ENCODE measurements at places on chromosomes 6 and 20. TPM values are rescaled to one million over a fixed set of nuclear protein-coding genes. Genes with fewer than 3 reads are reported as not detected.

The SMOC2 gene
- total RNA-seq = not detected

The RSPH4A gene
- 1.0 TPM for total RNA-seq

The PPIL4 gene
- total RNA-seq = 32.2 TPM

The TMEM170B gene
- 0.54 TPM for total RNA-seq

The TSBP1 gene
- total RNA-seq = not detected

The GABRR1 gene
- not detected for total RNA-seq

The HCRTR2 gene
- total RNA-seq = not detected

The SIRPG gene
- not detected for total RNA-seq

The LY6G5B gene
- 2.7 TPM for total RNA-seq

The OR2J3 gene
- not detected for total RNA-seq

The SIM1 gene
- total RNA-seq = 1.6 TPM

DNA sequence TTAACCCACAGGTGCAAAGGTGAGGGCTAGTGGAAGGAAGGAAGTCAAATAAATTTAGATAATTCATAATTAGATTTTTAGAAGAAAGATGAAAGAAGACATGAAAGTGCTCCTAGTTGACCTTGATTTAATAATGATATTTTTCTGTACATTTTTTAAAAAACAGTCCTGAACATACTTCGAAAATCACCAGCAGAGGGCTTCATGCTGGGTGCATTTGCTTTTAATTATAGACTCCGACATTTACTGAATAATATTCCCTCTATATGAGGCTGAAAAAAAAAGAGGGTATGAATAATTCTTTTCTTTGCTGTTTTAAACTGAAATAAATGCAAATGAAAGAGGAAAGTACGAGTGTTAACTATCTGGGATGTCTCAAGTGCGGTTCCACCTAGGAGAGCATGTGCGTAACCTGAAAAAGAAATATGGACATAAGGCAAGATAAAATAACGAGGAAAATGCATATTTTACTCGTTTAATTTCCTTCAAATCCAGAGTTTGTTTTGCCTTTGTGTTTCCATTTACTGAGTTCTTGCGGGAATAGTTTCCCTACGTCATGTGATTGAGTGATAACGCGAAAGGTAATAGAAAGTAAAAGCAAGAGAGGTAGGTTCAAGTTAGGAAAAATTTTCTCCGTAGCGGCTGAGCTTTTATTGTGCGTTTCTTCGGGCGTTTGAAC is 3.1 kb upstream of the TFAP2B start:
- no peaks in the 10 kb centered on the region for H3K4me1 ChIP-seq
- H3K27ac ChIP-seq = no peak overlapping the region
- H3K36me3 ChIP-seq = no peaks in the 10 kb centered on the region

DNA sequence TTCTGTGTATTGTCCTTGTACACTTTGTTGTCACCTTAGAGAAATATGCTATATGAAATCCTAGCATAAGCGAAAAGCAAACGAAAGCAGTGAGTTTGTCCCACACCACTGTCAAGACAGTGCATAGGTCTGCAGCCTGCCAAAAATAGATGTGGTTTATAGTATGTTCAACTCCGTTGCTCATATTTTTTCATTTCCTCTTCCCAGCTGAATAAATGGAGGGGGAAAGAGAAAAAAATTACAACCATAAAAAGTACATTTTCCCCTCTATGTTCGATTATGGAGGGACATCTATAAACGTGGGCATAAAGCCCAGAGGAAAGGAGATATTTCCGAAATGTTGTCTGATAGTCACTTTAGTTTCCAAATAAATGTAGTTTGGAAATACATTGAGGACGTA is 25.8 kb downstream of the PRL start:
- H3K27ac ChIP-seq = no peak overlapping the region
- no peaks in the 10 kb centered on the region for H3K36me3 ChIP-seq
- no peaks in the 10 kb centered on the region for H3K27me3 ChIP-seq
- DNase-seq = no peak

DNA sequence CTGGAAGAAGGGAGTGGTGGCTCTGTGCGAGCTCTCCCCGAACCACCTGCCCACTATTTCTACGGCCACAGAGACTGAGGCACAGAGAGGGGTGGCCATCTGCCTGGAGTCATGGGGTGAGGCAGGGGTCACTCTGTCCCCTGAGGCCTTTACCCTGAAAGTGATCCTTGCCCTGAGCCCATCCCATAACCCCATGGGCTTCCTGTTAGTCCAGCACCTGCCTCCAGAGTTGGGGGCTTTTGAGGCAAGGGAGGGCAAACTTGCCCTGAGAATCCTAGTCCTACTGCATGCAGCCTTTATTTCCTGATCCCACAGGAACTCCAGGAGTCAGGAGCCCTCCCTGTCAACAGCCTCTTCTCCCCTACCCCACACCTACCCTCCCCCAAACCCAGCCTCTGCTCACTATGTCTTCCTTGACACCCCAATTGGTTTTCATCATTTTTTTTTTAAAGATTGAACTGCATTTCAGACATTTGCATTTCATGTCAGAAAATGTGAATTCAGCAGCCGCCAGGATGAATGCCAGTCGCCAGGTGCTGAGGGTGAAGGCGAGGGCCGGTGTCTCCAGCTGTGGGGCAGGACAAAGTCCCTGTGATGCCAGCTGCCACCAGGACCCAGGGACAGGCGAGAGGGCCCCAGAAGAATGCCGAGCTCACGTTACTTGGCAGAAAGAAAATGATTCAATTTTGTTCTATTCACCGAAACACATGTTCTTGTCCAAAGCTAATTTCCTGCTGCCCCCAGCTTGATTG is 47.6 kb upstream of the NNAT start:
- no peak overlapping the region for H3K27ac ChIP-seq
- H3K4me3 ChIP-seq = no peak overlapping the region
- DNase-seq = no peak
- H3K4me1 ChIP-seq = no peaks in the 10 kb centered on the region
- H3K36me3 ChIP-seq = no peaks in the 10 kb centered on the region

GRCh38 chr6:121142093-121142492 is 192.2 kb downstream of the TBC1D32 start:
- H3K4me3 ChIP-seq = no peak overlapping the region
- H3K36me3 ChIP-seq = no peaks in the 10 kb centered on the region
- H3K27me3 ChIP-seq = no peaks in the 10 kb centered on the region
- H3K27ac ChIP-seq = no peak overlapping the region
- DNase-seq = peak; percentile 9
- peaks cover 14% of the 10 kb centered on the region for H3K4me1 ChIP-seq

- peak; percentile 64 for DNase-seq
- H3K27me3 ChIP-seq = no peaks in the 10 kb centered on the region
- H3K4me1 ChIP-seq = no peaks in the 10 kb centered on the region
- no peaks in the 10 kb centered on the region for H3K36me3 ChIP-seq
These were observed 97.2 kb downstream of the SPTLC3 start for GRCh38 chr20:13105864-13106457.

GRCh38 chr6:104525677-104526322 is 333.9 kb downstream of the HACE1 start:
- H3K27me3 ChIP-seq = no peaks in the 10 kb centered on the region
- no peaks in the 10 kb centered on the region for H3K4me1 ChIP-seq
- H3K27ac ChIP-seq = no peak overlapping the region
- DNase-seq = peak; percentile 84
- H3K4me3 ChIP-seq = peak overlapping the region; percentile 60
- H3K36me3 ChIP-seq = no peaks in the 10 kb centered on the region

DNA sequence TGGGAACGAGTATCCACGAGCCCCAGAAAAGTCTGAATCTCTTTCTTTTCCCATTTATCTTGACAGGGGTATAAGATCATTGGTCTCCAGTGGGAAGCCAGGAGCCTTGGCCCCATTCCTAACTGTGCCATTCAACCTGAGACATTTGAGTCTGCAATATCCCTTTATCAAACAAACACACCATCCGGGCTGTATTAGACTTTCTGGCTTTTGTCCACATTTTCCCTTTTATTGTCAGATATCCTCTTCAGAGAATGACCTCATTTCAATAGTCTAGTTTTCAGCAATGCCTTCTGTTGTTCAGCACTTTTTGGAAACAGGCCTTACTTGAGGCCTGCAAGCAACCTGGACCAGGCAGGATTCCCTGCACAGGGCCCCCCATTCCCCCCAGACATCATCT is 15.7 kb downstream of the BPIFA1 start:
- H3K27ac ChIP-seq = no peak overlapping the region
- no peak overlapping the region for H3K4me3 ChIP-seq
- no peaks in the 10 kb centered on the region for H3K4me1 ChIP-seq
- no peak for DNase-seq
- H3K27me3 ChIP-seq = no peaks in the 10 kb centered on the region

DNA sequence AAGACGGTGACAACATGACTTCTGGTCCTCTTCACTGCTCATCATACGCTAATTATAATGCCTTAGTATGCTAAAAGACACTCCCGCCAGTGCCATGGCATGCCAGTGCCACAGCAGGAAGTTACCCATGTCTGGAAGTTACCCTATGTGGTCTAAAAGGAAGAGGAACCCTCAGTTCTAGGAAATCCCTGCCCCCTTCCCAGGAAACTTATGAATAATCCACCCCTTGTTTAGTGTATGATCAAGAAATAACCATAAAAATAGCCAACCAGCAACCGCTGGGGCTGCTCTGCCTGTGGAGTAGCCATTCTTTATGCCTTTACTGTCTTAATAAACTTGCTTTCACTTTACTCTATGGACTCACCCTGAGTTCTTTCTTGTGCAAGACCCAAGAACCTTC is 15.8 kb upstream of the SERPINB9 start:
- H3K4me3 ChIP-seq = no peak overlapping the region
- H3K27ac ChIP-seq = no peak overlapping the region
- H3K4me1 ChIP-seq = no peaks in the 10 kb centered on the region
- DNase-seq = no peak
- H3K27me3 ChIP-seq = peaks cover 4% of the 10 kb centered on the region
- no peaks in the 10 kb centered on the region for H3K36me3 ChIP-seq

GRCh38 chr6:112649853-112650252 is 302.7 kb downstream of the RFPL4B start:
- H3K27me3 ChIP-seq = no peaks in the 10 kb centered on the region
- no peaks in the 10 kb centered on the region for H3K4me1 ChIP-seq
- no peak overlapping the region for H3K4me3 ChIP-seq
- H3K36me3 ChIP-seq = no peaks in the 10 kb centered on the region
- no peak for DNase-seq

- peaks cover 18% of the 10 kb centered on the region for H3K4me1 ChIP-seq
- DNase-seq = no peak
- no peaks in the 10 kb centered on the region for H3K36me3 ChIP-seq
- 0 out of 2 replicates have a peak overlapping the region, but pooled peaks have one; percentile 16 for H3K4me3 ChIP-seq
- H3K27me3 ChIP-seq = no peaks in the 10 kb centered on the region
These were observed 121.6 kb downstream of the CD164 start for GRCh38 chr6:109260701-109261100.

DNA sequence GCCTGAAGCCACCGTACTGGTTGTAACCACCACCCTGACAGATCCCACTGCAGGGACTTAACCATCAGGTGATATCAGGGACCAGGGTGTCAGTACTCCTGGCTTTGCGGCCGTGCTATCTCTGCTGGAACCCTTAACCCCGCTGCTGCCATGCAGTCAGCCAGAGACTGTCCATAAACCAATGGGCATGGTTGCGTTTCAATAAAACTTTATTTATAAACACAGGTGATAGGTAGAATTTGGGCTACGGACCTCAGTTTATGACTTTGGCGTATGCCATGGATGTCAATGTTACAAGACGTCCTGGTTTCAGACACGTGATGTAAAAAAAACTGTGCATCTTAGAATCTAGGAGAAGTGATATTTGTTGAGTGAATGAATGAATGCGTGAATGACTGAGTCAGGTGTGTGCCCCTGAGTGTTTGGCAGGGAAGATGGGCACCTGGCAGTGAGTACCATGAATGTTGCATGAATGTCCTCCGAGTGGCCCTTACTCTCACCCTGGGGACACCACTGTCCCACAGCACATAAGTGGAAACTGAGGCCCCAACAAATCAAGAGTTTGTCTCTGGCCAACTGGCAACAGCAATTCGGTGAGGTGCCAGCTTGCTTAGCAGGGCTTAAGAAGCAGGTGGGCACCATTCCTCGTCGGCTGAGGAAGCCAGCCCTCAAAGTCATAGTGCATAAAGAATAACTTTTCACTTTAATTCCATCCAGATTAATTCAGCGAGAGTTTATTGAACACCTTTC is 64.0 kb upstream of the APCDD1L start:
- H3K4me1 ChIP-seq = no peaks in the 10 kb centered on the region
- DNase-seq = no peak
- H3K36me3 ChIP-seq = no peaks in the 10 kb centered on the region

- H3K4me1 ChIP-seq = no peaks in the 10 kb centered on the region
- no peaks in the 10 kb centered on the region for H3K27me3 ChIP-seq
- H3K27ac ChIP-seq = no peak overlapping the region
These were observed 4.7 kb upstream of the LY86 start for GRCh38 chr6:6583836-6584235.

GRCh38 chr6:82246802-82247504 is 591 bp downstream of the IBTK start:
- H3K4me1 ChIP-seq = peaks cover 39% of the 10 kb centered on the region
- H3K36me3 ChIP-seq = no peaks in the 10 kb centered on the region

GRCh38 chr20:38092260-38092857 is 58.8 kb downstream of the RPRD1B start:
- H3K4me3 ChIP-seq = no peak overlapping the region
- H3K27me3 ChIP-seq = no peaks in the 10 kb centered on the region
- H3K36me3 ChIP-seq = peaks cover 13% of the 10 kb centered on the region
- DNase-seq = no peak

DNA sequence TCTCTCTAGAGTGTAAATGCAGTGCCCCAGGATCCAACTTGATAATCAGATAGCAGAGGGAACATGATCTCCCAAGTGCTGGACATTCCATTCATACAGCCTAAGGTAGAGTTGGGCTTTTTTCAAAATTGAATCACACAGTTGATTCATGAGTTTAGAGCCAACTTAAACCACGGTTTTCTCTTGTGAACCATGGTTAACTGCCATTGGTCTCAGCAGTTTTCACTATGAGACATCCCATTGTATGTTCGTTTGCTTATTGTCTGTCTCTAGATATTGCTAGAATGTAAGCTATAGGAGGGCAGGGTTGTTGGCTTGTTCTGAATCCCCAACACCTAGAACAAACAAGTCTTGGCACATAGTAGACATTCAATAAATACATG is 37.2 kb upstream of the TAF8 start:
- no peak overlapping the region for H3K27ac ChIP-seq
- H3K27me3 ChIP-seq = no peaks in the 10 kb centered on the region
- H3K36me3 ChIP-seq = no peaks in the 10 kb centered on the region
- no peak overlapping the region for H3K4me3 ChIP-seq
- peaks cover 15% of the 10 kb centered on the region for H3K4me1 ChIP-seq
- peak; percentile 53 for DNase-seq

DNA sequence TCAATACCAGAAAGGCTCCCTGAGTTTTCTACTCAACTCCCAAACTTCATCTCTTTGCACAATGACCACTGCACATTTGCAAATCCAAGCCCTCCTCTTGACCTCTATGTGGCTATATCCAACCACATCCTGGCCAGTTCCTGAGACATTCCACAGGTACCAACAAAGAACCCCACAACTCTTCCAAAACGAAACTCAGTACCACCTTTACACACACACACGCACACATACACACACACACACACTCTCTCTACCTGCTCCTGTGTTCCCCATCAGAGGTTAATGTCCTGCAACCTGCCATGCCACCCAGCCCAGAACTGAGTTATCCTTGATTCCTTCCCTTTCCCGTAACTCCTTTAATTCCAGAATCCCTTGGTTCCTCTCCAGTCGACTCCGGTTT is 58.5 kb downstream of the CHD6 start:
- no peaks in the 10 kb centered on the region for H3K27me3 ChIP-seq
- H3K27ac ChIP-seq = no peak overlapping the region
- H3K4me3 ChIP-seq = no peak overlapping the region
- no peak for DNase-seq

- H3K27me3 ChIP-seq = no peaks in the 10 kb centered on the region
- no peak overlapping the region for H3K4me3 ChIP-seq
- DNase-seq = peak; percentile 30
These were observed 122.8 kb upstream of the BEND3 start for GRCh38 chr6:107237992-107238660.

Measured in GM23248 (cell line).